NCI-H1417 treated with DMSO at 0.1 percent for 48 hours (cell line): ENCODE measurements at places on chromosomes 2 and 18.
A peak's percentile ranks its signal among the peaks of the same experiment; 100 is the strongest.

GRCh38 chr18:9531791-9532410, 56.6 kb downstream of the RALBP1 start:
- DNase-seq: no peak

DNA sequence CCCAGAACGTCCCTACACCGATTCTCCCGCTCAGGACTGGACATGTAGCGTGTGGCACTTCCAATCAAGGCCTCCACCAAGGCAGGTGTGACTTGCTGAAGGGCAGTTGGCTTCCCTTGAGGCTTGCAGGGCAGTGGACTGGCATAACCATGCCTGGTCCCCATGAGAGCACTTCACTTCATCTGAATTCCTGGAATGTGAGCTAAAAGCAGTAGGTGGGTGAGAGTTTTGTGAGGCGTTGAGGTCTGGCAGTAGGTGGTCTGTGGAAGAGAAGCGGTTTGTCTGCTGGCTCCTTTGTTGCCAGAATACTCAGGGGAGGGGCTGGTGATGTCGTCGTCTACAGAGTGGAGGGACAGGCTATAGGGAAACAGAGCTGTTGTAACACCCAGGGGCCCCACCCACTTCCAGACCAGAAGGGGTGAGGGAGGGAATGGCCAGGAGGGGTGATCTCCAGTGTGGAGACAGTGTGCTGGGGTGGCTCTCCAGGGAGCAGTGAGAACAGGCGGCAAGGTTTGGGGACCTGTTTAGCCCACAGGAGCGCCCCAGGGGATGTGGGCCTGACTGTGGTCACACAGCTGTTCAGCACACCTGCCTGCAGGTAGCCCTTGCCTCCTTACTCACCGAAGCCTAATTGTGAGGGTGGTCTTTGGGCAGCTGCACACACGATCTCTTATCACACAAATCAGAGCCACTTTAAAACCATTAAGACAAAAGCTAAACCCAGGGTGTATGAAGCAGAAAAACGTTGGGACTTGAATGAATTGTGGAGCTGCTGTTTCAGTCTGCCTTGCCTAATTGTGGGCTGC, 21.5 kb upstream of the ALKAL2 start:
- no peak for DNase-seq

- peak; percentile 87 for DNase-seq
These were observed 158.5 kb downstream of the FTCDNL1 start for GRCh38 chr2:199692489-199692888.

GRCh38 chr18:79069717-79070151, 540 bp downstream of the ATP9B start:
- DNase-seq: peak; percentile 27

GRCh38 chr2:128285329-128285931, 33.2 kb downstream of the HS6ST1 start:
- no peak for DNase-seq

DNA sequence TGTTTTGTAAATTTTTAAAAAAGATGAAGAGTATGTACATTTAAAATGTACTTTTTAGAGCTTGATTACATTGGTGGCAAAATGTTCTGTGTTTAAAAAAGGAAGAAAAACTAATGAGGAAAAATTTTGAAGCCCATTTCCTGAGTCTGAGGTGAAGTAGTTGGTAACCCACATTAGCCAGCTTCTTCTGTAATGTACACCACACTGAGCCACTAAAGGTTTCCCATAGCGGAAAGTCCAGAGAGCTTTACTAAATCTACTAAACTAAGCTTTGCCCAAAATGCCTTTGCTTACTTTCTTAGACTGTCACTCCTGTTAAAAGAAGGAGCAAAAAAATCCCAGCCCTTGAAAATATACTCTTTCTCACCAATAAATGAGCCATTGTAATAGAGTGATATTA, 804.8 kb upstream of the ZEB2 start:
- no peak for DNase-seq

- no peak for DNase-seq
These were observed 50.0 kb upstream of the RFX8 start for GRCh38 chr2:101524806-101525430.

GRCh38 chr2:7497178-7497577, 580.0 kb downstream of the RNF144A start:
- no peak for DNase-seq

- DNase-seq: no peak
These were observed 223.7 kb downstream of the SLC4A3 start for GRCh38 chr2:219851169-219851568.

DNA sequence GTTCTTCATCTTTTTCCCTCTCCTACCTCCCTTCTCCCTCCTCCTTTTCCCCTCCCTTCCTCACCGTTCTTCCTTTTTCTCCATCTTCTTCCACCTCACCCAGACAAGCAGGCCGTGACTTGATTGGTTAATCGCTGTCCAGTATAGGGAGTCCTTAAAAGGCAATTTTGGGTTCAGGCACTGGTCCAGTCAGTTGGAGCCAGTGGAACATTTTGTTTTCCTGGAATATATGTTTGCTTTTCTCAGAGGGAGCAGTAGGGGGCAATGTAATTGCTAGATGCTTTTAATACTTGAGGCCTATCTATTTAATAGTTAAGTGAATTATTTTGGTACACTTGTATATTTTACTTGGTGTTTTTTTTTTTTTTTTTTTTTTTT, 15.0 kb downstream of the ELAC1 start:
- no peak for DNase-seq

- DNase-seq: no peak
These were observed at the start of gene MFSD2B for GRCh38 chr2:24009680-24010476. Gene MFSD2B (plus strand): TSS chr2:24010085. CDS start chr2:24010097, 12 bp downstream.
